Hair follicle dermal papilla cell (primary cell): ENCODE measurements at places on chromosomes 7 and 10. TPM values are rescaled to one million over a fixed set of nuclear protein-coding genes. Genes with fewer than 3 reads are reported as not detected.

ANKRD61 gene
- total RNA-seq = 0.16 TPM in 1 of 2 replicates, not detected in the other

CFAP43 gene
- 0.32 and 0.36 TPM in 2 replicates for total RNA-seq

GPR26 gene
- total RNA-seq = not detected in 2 replicates

LOXL4 gene
- 93.3 and 135 TPM in 2 replicates for total RNA-seq

OPALIN gene
- not detected in 2 replicates for total RNA-seq

GFRA1 gene
- 26.1 and 31.3 TPM in 2 replicates for total RNA-seq

WDR86 gene
- 0.24 and 1.1 TPM in 2 replicates for total RNA-seq

ZNF488 gene
- under 0.01 TPM in 2 replicates for total RNA-seq

CRYGN gene
- total RNA-seq = 0.16 and 0.61 TPM in 2 replicates

ASZ1 gene
- not detected in 2 replicates for total RNA-seq

SSBP1 gene
- 57.4 and 72.3 TPM in 2 replicates for total RNA-seq

CC2D2B gene
- total RNA-seq = under 0.01 and 0.32 TPM in 2 replicates

LRRN3 gene
- total RNA-seq = 1.7 and 1.8 TPM in 2 replicates

MBL2 gene
- total RNA-seq = not detected in 2 replicates

MAP3K8 gene
- 20.4 and 21.0 TPM in 2 replicates for total RNA-seq
